ENCODE measurements at places on chromosomes 5 and 9.
A peak's percentile ranks its signal among the peaks of the same experiment; 100 is the strongest.

DNA sequence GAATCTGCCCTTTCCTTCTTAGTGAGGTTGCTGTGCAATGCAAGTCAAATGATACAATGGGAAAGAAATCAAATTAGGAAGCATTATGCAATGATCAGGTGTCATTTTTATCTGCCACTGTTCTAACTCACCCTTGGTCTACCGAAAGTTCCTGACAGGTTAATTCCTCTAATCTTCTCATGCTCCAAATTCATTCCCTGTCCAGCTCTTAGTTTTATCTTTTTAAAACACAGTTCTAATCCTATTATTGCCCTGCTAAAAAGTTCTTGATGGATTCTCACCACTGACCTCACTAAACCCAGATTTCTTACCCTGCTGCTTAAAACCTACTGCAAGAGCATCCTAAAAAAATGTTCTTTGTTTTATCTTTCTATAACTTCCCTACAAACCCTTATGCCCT lies 1000.9 kb downstream of the CDH18 start:
- DNase-seq = no peak

- no peak for DNase-seq
These were observed 27.9 kb upstream of the ALDH1A1 start for GRCh38 chr9:72980600-72981265.

DNA sequence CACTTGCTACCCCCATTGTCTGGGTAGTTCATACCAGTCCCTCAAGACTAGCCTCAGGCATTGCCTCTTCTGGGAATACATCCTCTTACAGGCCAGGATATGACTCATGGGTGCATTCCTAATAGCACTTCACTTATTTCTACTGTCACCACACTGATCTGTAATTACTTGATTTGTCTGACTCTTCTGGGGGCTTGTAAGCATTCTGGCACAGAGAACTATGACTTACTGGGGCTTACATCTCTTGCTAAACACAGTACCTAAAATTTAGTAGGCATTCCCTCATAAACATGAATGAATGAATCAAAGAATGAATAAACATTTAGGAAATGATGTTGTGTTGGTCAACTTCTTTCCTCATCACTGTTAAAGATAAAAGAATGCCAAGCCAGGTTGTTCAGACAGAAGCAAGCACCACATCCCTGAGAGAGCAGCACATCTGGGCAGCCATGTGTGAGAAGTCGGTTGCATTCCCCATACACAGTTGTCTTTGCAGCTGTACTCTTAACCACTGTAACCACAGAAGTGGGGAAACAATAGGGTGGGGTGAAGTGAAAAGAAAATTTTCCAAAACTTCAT lies 27.6 kb downstream of the IL7R start:
- peak; percentile 86 for DNase-seq

GRCh38 chr5:27682600-27682999 lies 644.2 kb upstream of the CDH9 start:
- no peak for DNase-seq

- DNase-seq = peak; percentile 24
These were observed 110.5 kb upstream of the CDKN2B start for GRCh38 chr9:22119522-22120158.

GRCh38 chr5:9174446-9174845 lies 371.4 kb downstream of the SEMA5A start:
- no peak for DNase-seq

All from AG08395 (cell line).